ENCODE measurements at places on chromosomes 11 and 22. TPM values are rescaled to one million over a fixed set of nuclear protein-coding genes. Genes with fewer than 3 reads are reported as not detected.

TSKU gene
- 3.1 TPM for total RNA-seq

OR51B2 gene
- total RNA-seq, result not detected

PAMR1 gene
- not detected for total RNA-seq

GRCh38 chr11:40867991-40868632 is 591.3 kb downstream of the LRRC4C start:
- DNase-seq, result no peak

- DNase-seq, result no peak
These were observed 43.6 kb upstream of the PRR5 start for GRCh38 chr22:44658311-44658953.

DNA sequence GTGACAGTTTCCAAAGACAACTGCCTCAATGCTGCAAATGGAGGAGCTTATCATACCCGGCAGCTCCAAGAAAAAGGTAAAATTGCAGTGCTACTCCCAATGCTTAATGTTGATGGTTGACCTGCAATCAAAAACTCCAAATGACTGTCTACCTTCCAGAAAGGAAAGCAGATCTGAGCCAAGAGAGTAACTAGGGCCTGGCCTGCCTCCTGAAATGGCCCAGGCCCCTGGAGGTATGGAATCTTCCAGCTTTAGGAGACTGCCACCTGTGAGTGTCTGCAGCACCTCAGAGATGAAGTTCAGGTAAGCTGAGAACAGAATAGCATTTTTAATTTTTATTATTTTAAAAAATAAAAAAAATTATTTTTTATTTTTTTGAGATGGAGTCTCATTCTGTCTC is 23.7 kb downstream of the EXPH5 start:
- DNase-seq, result no peak

- DNase-seq, result no peak
These were observed 54.3 kb downstream of the FAT3 start for GRCh38 chr11:92278791-92279433.

DNA sequence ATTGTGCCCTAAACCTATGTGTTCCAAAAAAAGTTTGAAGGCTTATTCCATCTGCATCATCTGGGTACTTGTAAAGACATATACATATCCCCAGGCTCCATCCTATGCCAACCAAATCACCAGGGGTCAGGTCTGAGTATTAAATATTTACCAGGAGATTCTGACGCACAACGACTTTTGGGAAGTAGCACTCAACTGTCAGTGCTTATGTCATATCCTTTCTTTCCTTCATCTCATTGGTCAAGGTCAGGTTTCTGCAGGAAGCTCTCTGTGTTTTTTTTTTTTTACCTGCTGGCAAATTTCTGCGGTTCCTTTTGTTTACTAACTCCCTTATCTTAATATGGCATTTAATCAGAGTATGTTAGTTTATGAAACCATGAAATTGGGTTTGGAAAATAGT is 22.5 kb upstream of the CYP2R1 start:
- no peak for DNase-seq

DNA sequence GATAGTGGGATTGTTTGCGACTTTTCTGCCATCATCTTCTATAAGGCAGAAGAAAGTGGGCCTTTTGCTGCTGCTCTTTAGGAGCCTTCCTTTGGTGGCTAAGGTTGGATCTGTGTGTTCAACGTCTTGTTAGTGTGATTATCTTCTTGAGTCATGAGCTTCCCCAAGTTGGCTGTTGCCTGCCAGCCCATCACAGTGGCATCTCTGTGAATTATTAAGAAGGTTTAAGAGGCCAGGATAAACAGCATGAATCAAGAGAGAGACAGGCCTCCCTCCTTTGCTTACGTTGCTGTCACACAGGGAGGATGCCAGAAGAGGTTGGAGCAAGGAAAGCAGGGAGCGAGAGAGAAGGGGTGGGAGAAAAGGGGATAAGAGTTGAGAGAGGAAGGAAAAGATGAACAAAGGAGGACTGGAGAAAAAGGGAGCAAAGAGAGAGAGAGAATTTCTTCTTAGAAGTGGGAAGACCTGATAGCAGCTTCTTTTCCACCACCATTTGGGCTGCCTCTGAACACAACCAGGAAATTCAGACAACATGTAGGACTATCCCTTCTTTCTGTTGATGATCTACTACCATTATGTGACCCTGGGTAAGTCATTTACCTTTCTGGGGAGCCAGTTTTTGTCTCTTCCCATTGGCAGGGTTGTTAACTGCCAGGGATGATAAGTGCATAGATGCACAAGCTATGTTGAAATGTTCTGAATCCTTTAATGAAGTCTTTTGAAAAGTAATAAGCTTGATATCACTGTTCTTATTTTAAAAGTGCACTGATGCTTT is 126.5 kb downstream of the NAV2 start:
- no peak for DNase-seq

Measured in pulmonary artery endothelial cell (primary cell).